ENCODE measurements at places on chromosomes 6 and 20. TPM values are rescaled to one million over a fixed set of nuclear protein-coding genes. Genes with fewer than 3 reads are reported as not detected.

Gene C6orf15
- total RNA-seq, result not detected

Gene ZGPAT
- total RNA-seq, result 25.7 TPM

- DNase-seq, result no peak
These were observed 517.0 kb downstream of the TENT5A start for GRCh38 chr6:81235512-81235911.

GRCh38 chr6:158955255-158955654, 44.7 kb downstream of the RSPH3 start:
- DNase-seq, result no peak

GRCh38 chr20:56359212-56360132, 698 bp downstream of the FAM210B start:
- DNase-seq, result peak; percentile 81

DNA sequence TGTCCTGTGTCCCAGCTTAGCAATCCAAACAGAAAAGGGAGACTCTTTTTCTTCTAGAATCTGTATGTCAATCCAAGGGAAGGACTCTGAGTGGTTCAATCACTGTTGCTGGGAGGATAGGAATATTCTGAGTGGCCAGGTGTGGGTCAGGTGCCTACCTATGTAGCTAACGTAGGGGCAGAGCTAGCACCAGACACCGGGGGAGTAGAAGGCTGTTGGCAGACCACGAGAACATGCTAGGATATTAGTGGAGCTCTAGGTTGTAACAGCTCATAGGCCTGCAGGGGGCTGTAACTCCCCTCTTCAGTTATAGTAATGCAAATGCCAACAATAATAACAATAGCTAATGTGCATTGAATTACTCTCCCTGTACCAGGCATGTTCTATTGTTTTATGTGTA, 39.8 kb upstream of the EPB41L1 start:
- no peak for DNase-seq

DNA sequence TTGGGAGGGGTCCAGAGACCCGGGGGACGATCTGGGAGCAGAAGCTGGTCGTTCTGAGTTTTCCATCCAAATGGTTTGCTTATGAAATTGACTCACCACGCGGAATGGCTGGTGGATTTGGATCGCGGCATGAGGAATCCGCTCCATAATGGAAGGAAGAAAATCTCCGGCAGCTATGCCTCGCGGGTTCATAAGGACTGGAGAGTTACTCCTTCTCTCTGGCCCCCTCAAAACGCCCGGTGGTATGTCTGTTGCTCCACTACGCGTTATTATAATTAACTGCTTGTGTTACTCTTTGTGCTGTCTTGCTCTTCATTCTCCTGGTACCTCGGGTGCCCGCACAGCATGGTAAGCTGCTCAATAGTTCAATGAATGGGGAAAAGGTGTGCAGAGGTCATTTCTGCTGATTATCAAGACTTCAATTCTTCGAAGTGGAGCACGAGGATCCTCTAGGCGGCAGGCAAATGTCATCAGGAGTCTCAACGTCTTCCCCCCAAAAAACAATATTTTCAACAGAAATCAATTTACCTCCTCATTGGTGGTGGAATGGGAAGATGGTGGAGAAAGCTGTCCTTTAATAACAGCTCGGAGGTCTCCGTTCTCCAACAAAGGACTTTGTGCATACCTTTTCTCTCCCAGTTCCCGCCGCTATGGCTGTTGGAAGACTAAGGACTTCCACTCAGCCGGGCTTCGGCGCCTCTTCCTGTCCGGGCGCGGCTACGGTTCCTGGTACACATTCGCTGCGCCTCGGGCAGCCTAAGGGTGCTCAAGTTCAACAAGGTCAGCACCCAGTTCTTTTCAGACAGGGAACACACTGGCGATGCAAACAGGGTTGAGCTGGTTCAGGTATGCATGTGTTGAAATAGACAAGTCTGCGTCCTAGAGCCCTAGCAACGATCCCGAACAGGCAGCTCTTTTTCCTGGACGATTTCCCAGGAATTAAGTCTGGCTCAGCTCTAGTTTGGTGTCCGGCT, 9.2 kb upstream of the PRSS16 start:
- DNase-seq, result peak; percentile 69
